ENCODE measurements at places on chromosomes 3 and 15.

- DNase-seq, result no peak
Observed at GRCh38 chr3:115212615-115213014, 65.5 kb upstream of the ZBTB20 start.

DNA sequence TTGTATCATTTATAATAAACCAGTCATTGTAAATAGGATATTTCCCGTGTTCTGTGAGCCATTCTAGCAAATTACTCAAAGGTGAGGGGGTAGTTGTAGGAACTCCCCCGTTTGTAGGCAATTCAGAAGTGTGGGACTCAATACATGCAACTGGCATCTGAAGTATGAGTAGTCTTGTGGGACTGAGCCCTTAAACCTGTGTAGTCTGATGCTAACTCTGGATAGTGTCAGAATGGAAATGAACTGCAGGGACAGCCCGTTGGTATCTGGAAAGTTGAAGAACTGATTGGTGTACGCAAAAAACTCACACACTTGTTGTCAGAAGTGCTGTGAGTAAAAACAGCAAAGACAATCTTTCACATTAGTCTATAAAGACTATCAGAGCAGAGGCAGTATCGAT lies 32.6 kb downstream of the HERC1 start:
- no peak for DNase-seq

DNA sequence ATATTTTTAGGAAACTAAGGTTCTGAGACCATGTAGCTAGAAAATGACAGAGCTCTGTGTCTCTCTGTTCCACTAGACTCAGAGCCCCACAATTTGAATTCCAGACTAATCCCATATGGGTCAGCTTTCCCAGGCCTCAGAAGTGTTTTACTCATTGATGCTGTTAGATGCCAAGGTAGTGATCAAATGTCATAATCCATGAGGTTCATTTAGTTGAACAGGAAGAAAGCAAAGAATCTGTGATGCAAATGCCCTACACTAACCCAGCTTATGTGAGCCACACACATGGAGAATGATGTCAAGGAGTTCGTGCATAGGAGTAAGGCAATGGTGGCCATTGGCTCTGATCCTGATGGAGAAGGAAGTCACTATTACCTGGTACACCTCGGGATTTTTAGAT lies 363.4 kb upstream of the RARB start:
- no peak for DNase-seq

DNA sequence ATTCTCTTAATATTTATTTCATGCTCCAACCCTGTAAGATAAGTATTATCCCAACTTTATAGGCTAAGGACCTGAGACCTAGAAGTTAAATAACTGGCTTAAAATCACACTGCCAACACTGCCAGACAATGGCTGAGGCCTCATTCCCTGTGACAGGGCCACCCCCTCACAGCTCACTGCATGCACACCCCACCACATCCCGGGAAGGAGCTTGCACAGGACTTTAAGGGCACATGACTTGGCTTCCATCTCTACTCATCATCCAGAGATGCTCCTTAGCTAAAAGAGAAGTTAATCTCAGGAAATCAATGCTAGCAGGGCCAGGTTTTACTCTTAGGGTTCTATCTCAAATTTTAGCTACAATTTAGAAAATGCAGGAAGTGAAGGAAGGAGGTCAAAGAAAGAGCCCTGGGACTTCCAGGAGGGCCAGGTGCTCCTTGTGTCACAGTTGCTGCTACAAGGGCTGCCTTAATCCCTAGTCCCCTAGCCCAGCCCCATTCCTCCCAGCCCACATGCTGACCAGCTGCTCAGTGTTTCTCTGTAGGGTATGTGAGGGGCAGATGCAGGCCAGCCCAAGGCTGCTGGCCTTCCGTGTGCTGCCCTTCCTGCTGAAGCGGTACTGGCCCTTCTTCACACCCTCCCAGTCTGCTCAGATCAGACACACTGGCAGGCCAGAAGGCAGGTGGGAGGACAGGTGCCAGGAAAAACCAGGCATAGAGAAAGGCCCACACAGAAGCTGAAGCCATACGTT lies 53.5 kb downstream of the WWTR1 start:
- no peak for DNase-seq

- no peak for DNase-seq
Observed at GRCh38 chr3:86801921-86802320, 189.0 kb downstream of the VGLL3 start.

DNA sequence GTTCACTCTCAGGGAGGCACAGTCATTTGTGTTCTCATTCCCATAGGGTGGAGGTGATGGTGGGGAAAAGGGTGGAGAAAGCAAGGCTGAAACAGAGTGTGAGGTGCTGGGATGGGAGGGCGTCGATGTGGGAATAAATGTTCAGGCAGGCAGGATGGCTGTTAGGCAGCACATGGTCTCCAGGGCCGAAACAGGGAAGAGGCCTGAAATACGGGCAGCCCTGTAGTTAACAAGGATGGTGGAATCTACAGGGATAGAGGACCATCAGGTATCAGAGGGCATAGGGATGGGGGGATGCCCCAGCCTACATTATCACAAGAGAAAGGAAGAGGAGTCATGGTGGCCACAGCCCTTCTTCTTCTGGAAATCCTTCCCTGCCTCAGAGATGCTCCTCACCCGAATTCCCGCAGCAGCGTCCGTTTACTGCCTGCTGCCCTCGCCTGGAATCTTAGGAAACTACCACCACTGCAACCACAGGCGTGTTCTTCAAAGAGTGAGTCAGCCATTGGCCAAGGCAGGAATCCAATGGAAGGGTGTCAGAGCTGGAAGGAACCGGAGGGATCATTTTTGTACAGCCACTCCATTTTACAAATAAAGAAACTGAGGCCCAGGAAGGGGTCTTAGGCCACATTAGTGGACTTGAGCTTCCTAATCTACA lies 49.7 kb upstream of the POMGNT2 start:
- DNase-seq, result peak; percentile 27

GRCh38 chr3:157572559-157573270 lies 69.5 kb upstream of the VEPH1 start:
- DNase-seq, result no peak

DNA sequence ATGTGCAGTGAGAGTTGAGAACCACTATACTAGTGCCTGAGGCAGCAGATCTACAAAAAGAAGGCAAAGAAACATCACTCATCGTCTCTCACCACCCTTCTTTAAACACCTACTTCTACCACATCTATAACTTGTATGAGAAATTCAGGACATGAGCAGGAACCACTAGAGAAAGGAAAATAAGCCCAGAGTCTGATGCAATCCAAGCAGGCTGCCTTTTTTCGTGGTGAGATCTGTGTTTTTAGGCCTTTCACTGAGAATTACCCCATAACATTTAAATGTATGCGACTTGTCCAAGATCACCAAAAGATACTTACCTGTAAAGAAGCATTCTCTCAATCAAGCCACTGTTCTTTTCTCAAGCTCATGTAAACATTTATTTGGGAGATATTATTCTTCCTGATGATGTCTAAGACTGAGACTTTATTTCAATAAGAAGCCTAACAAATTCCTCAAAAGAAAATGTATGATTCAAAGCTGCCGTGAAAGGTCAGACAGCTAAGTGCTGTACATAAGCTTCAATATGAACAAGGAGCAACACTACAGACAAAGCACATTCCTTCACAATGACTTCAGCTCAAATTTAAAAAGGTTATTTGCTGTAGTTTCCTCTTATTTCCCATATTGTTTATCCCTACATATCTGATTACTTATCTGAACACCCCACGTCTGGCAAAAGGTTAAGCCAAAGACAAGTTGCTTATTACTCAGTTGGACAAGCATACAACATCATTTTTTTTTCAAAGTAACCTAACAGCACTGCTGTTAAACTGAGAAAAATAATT lies 16.5 kb downstream of the SPICE1 start:
- no peak for DNase-seq

DNA sequence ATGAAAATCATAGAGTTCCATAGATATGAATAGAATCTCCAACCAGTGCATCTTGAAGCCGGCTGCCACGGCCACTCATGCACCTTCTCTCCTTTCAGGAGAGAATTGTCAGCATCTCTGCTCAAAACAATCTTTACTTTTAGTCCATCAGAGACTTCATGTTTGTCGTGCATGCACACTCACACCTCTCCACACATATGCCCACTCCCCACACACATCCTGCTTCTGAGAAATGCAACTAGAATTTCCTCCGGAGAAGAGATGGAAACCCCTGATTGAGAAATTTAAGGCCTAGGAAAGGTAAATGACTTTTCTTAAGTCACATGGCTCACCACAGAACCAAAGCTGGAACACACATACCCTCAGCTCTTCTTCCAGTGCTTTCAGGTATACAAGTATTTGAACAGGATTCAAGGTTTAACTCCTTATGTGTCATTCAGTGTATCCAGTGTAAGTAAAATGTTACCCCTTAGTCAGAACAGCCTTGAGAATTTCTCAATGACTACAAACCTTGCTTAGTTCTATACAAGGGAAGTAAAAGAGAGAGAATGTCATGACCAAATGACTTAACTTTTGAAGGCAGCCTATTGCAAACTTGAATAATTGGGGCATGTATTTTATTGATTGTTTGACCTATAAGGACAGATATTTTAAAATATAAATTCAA lies 69.1 kb upstream of the TSEN2 start:
- no peak for DNase-seq

DNA sequence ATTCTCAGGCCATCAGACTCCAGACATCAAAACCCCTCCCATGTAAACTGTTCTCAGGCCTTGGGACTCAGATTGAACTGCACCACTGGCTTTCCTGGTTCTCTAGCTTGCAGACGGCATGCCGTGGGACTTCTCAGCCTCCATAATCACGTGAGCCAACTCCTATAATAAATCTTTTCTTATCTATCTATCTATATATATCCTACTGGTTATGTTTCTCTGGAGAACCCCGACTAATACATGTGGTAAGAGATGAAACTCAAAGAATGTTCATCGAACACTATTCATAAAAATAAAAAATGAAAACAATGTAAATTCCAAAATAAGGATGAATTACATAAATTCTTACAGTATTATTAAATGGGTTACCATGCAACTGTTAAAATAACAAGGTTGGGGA lies 84.5 kb upstream of the NTRK3 start:
- DNase-seq, result no peak

Measured in NCI-H526 treated with DMSO at 0.1 percent for 48 hours (cell line).